Regular cardiac myocyte (primary cell): ENCODE measurements at places on chromosomes 2 and 18. TPM values are rescaled to one million over a fixed set of nuclear protein-coding genes. Genes with fewer than 3 reads are reported as not detected.

The SCTR gene
- not detected in 2 replicates for total RNA-seq

The RPRM gene
- not detected in 2 replicates for total RNA-seq

The LOXHD1 gene
- not detected in 2 replicates for total RNA-seq

The SEPTIN2 gene
- total RNA-seq = 419 and 451 TPM in 2 replicates

The METTL8 gene
- total RNA-seq = 26.3 and 35.5 TPM in 2 replicates

The FRZB gene
- under 0.01 and 0.19 TPM in 2 replicates for total RNA-seq

The COL6A3 gene
- 664 and 1,543 TPM in 2 replicates for total RNA-seq

The CFAP65 gene
- not detected in 2 replicates for total RNA-seq

The GBX2 gene
- total RNA-seq = not detected in 2 replicates

The GAREM2 gene
- 0.58 and 1.4 TPM in 2 replicates for total RNA-seq

The PRSS56 gene
- not detected in 2 replicates for total RNA-seq

The RAB6C gene
- total RNA-seq = under 0.01 TPM in 1 of 2 replicates, not detected in the other

The GREB1L gene
- total RNA-seq = 0.56 and 0.96 TPM in 2 replicates

The ACOXL gene
- total RNA-seq = under 0.01 TPM in 1 of 2 replicates, not detected in the other

The SULT1C4 gene
- total RNA-seq = 0.56 and 0.58 TPM in 2 replicates

The ALPI gene
- total RNA-seq = not detected in 2 replicates

The COPS7B gene
- total RNA-seq = 15.7 and 16.1 TPM in 2 replicates

The SH3RF3 gene
- total RNA-seq = 2.8 and 2.9 TPM in 2 replicates

The LIMS3 gene
- total RNA-seq = 1.1 and 1.5 TPM in 2 replicates

The UGGT1 gene
- total RNA-seq = 92.8 and 112 TPM in 2 replicates

The DLGAP1 gene
- total RNA-seq = 1.7 and 5.4 TPM in 2 replicates

The MERTK gene
- 0.19 and 1.7 TPM in 2 replicates for total RNA-seq

The SNED1 gene
- 4.6 and 10.7 TPM in 2 replicates for total RNA-seq

The RELCH gene
- total RNA-seq = 28.9 and 37.8 TPM in 2 replicates

The ZNF2 gene
- total RNA-seq = 7.5 and 13.2 TPM in 2 replicates

The KANSL1L gene
- 11.7 and 38.9 TPM in 2 replicates for total RNA-seq

The RHOB gene
- total RNA-seq = 151 and 171 TPM in 2 replicates

The CNGA3 gene
- not detected in 2 replicates for total RNA-seq

The REG1A gene
- not detected in 2 replicates for total RNA-seq

The SLC11A1 gene
- total RNA-seq = 0.19 and 0.28 TPM in 2 replicates

The BOLL gene
- total RNA-seq = not detected in 2 replicates

The CCDC68 gene
- total RNA-seq = 5.0 and 5.9 TPM in 2 replicates

The RIT2 gene
- total RNA-seq = not detected in 2 replicates

The OSBPL6 gene
- total RNA-seq = 0.96 and 1.4 TPM in 2 replicates

The CD226 gene
- under 0.01 TPM in 2 replicates for total RNA-seq

The COA5 gene
- total RNA-seq = 18.2 and 25.1 TPM in 2 replicates

The AGXT gene
- total RNA-seq = not detected in 2 replicates

The HDAC4 gene
- 5.9 and 13.6 TPM in 2 replicates for total RNA-seq

The CIB4 gene
- total RNA-seq = not detected in 2 replicates

The CDK5R2 gene
- total RNA-seq = not detected in 2 replicates

The HSPE1 gene
- 132 and 357 TPM in 2 replicates for total RNA-seq

The HOXD13 gene
- total RNA-seq = not detected in 2 replicates

The RBM44 gene
- 0.19 and 0.56 TPM in 2 replicates for total RNA-seq

The MYOM1 gene
- 0.38 and 5.6 TPM in 2 replicates for total RNA-seq

The ZNF396 gene
- total RNA-seq = 1.3 and 2.0 TPM in 2 replicates

The FAM161A gene
- 2.3 and 2.5 TPM in 2 replicates for total RNA-seq

The SIGLEC15 gene
- total RNA-seq = 1.7 and 6.3 TPM in 2 replicates

The NR4A2 gene
- 0.58 and 0.85 TPM in 2 replicates for total RNA-seq

The PCARE gene
- total RNA-seq = not detected in 2 replicates

The CD28 gene
- total RNA-seq = under 0.01 TPM in 1 of 2 replicates, not detected in the other

The RGPD3 gene
- 0.19 and 0.85 TPM in 2 replicates for total RNA-seq

The MAPK4 gene
- not detected in 2 replicates for total RNA-seq

The GCG gene
- not detected in 2 replicates for total RNA-seq

The CCDC138 gene
- 7.0 and 9.8 TPM in 2 replicates for total RNA-seq

The RGPD4 gene
- total RNA-seq = under 0.01 TPM in 1 of 2 replicates, not detected in the other

The DPYSL5 gene
- total RNA-seq = under 0.01 TPM in 1 of 2 replicates, not detected in the other

The TFPI gene
- total RNA-seq = 413 and 866 TPM in 2 replicates
